ENCODE measurements at places on chromosomes 2 and 18. TPM values are rescaled to one million over a fixed set of nuclear protein-coding genes. Genes with fewer than 3 reads are reported as not detected.

Gene CERKL
- polyA plus RNA-seq, result 0.05 TPM

Gene DUSP2
- polyA plus RNA-seq, result 6.1 TPM

Gene CD302
- 28.3 TPM for polyA plus RNA-seq

Gene PLCL1
- 0.93 TPM for polyA plus RNA-seq

All from stomach (tissue), 19 donors.